Epithelial cell of esophagus (primary cell): ENCODE measurements at places on chromosomes 12 and 14.

DNA sequence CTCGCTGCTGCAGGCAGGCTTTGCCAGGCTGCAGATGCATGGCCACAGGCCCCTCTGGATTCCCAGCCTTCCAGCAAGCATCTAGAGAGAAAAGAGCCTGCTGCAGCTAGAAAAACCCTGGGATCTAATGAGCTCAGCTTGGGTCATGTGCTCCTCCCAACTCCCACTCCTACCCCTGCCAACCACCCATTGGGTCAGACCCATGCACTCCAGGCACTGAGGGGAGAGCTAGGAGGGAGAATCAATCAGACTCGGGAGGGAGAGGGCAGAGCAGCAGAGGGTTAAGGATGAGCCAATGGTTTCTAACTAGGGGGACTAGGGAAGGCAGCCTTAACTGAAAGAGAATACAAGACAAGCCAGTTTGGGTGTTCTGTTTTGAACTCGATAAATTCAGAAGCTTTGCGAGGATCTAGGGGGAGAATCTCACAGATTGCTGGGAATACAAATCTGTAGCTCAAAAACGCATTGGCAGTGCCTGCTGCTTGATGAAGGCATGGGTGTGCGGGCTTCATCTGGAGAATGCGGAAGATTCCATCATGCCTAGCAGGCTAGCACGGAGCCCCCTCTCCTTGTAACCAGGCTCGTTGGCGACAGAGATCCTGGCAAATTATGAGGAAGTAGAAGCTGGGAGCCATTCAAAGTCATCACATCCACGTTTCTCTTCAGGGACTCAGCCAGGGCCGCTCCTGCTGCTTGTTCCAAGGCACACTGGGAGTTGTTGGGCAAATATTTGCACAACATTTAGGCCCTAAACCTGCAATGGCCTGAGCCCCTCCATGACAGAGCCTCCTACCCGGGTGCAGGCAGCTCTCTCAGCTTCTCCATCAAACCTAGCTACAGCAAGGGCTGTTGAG, 56.4 kb downstream of the VCPKMT start:
- no peak for DNase-seq

DNA sequence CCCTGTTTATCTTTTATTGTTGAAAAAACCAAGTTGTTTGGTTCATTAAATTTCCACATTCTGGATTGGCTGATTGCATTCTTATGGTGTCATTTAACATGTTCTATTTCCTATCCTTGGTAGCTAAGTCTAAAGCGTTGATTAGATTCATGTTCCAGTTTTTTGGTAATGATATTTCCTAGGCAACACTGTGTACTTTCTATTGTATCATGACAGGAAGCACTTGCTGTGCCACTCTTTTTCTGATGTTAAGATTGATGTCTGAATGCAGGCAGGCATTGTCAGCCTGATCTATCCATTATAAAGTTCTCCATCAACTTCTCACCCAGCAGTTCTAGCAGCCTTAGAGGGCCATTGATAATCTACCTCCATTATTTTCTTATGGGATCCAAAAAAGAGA, 91.1 kb upstream of the ARID2 start:
- DNase-seq: no peak

DNA sequence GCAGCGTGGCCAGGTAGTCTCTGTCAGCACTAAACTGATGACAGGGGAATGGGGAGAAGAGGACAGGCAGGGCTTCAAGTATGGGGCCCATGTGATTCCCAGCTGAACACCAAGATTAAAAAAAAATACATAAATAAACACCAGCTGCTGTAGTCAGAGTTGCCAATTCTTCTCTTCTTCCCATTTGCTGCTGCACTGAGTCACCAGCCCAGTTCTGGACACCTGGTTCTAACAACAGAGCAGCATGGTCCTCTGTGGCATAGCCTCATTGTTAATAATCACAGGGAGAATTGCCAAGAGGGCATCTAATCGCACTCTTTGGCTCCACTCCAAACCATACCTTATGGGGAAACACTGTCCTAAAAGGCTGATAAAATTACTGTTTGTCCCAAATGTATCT, 15.1 kb downstream of the PPM1H start:
- no peak for DNase-seq

- DNase-seq: no peak
Measured at GRCh38 chr12:117365049-117365616, 3.7 kb upstream of the NOS1 start.

DNA sequence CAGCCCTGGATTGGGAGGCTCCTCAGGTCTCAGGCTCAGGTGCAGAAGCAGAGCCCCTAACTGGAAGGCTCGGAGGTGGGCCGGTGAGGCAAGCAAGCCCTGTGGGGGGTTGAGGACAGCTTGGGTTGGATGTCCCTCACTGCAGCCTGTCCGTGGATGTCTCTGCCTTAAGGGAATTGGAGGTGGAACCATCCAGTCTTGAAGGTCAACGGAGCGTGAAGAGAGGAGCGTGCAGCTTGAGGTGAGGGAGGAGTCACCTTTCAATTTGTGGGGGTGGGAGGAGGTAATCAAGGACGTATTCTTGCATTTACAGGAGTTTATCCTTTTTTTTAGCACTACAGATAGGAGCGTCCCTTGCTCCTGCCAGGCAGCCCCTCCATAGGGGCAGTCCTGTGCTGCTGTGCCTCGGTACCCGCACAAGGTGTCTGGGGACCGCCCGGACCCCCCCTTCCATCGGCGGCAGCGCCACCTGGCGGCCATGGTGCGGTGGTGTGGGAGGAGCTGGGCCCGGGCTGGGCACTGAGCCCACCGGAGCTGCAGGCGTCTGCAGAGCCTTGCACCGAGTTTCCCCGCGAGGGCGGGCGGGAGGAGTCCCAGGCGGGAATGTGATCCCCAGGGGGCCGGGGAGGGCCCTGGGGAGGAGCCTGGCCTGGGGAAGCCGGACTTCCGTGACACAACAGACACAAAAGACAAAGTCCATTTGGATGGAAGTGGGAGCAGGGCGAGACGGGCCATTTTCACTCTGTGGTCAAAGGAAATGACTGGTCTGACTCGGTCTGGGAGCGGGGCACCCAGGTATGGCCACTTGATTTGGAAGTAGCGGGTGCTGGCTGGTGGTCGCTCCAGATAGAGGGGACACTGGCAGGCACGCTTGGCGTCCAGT, 864 bp downstream of the DNAJC22 start:
- DNase-seq: peak; percentile 41

GRCh38 chr12:25311506-25311905, 60.8 kb upstream of the KRAS start:
- DNase-seq: peak; percentile 19

DNA sequence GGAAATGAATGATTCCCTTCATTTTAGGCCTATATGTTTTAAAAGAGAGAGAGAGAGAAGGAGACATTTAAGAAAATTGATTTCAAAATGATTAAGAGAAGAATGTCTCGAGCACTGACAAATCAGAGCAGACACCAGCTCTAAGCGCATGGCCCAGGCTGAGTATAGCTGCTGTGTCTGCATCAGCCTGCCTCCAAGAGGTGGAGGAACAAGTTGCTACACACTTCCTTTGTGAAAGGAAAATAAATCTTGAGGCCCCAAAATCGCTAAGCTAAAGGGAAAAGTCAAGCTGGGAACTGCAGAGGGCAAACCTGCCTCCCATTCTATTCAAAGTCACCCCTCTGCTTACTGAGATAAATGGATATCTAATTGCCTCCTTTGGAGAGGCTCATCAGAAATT, 728.7 kb upstream of the TMEM132C start:
- DNase-seq: no peak

- no peak for DNase-seq
Measured at GRCh38 chr14:71524320-71524982, 407.8 kb upstream of the RGS6 start.

DNA sequence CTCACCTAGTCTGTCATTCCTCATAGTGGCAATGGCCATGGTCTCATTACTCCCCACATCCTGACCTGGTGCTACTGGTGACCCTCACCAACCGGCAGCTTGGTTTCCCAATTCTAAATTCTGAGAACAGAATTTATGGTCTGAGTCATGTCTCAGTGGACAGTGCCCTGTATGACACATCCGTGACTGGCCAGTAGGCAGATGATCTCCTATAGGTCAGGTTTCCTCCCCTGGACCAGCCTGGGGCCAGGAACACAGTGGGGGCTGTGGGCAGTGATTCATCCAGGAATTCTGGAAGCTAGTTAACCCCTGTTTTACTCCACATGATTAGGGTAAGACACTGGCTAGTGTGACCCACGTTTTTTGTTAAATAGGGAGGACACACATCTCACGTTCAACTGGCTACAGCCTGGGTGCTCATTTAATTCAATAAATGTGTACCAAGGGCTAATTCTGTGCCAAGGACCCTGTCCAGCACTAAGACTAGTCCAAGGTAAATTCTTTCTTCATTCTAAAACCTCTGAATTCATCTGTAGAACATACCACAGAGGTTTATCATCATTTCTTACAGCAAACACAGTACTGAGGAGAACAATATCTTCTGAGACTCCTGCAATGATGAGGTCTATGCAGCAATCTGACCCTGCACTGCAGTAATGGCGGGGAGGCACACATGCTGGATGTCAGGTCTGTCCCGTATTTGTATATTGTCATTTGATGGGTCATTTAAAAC, 249.6 kb upstream of the TBX3 start:
- DNase-seq: peak; percentile 10

- DNase-seq: no peak
Measured at GRCh38 chr12:54420766-54421144, 1.7 kb upstream of the ITGA5 start.

DNA sequence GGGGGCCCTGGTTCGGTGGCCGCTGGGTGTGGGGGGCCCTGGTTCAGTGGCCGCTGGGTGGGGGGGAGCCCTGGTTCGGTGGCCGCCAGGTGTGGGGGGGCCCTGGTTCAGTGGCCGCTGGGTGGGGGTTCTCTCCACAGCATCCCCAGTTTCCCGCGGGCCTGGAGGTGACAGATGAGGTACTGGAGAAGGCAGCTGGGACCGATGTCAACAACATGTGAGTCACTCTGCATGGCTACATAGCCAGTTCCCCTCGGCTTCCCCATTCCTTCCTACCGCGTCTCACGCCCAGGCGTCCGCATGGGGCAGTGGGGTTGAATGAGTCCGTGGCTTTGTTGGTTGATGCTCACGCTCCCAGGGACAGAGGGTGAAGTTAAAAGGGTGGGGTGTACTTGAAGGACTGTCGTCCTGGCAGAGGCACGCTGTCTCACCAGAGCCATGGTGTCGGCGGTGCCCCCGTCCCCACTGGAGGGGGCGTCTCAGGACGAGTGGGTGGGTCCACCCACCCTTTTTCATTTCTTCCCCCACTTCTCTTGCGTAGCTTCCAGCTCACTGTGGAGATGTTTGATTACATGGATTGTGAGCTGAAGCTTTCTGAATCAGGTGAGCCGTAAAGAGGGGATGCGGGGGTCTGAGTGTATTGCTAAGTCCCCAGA, 15.6 kb downstream of the HIP1R start:
- DNase-seq: peak; percentile 64

- DNase-seq: no peak
Measured at GRCh38 chr12:117063162-117063911, 35.9 kb downstream of the TESC start.

DNA sequence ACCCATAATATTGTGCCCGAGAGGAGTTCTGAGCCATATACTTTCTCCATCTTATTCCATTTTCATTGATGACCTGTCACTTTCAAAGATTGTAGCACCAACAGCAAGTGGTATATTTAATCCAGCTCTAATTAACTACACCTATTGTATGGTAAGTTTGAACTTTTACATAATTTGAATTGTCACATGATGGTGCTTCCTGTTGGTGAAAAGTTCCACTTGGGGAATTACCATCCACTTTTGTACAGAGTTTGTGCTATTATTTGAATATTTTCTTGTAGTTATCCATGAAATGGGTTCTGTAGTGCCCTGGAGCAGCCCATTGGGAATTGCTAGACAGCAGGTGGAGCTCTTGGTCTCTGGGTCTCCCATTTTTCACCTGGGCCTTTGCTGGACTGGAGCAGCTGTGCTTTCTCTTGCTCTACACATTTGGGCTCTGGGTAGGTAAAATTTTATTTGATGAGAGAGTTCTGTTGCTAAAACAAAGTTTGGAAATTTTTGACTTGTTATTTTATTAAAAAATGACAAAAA, 3.0 kb downstream of the SMCO3 start:
- peak; percentile 55 for DNase-seq

GRCh38 chr12:49843411-49843810, 505 bp upstream of the BCDIN3D start:
- DNase-seq: no peak

DNA sequence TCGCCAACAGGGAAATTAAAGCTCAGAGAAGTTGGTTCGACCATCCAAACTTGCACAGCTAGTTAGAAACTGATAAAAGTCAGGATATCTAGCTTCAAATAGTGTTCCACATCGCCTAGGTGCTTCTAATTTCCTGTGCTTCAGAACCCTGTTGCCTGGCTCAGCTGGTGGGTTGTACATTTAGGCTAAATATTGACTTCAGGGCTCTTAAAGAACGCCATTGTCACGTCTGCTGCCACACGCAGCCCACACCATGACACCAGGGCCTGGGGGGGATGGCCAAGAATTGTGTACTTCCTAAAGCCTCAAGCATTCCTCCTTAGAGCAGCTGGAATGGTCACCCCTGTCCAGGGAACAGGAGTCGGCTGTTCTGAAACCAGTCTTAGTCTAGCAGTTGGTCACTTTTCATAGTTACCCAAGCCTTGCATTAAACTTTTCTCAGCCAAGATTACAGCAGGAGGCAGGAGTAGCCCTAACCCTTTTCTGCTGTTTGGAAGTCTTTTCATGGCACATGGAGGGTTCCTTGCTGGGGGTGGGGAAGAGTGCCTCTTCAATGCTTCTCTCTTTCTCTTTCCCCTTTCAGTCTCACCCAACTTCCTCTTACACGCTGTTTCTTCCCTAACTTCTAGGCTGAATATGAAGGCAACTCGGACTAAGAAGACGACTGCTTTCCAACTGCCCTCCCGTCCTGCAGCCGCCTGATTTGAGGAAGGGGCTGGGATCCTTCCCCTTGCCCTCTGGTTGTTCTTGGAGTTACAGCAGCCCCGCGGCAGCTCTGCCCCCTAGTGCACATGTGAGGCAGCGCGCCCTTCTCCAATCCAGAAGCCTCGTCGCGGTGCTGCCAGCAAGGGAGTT, 17.1 kb downstream of the FOS start:
- peak; percentile 75 for DNase-seq
